ENCODE measurements at places on chromosomes 3 and 15.

DNA sequence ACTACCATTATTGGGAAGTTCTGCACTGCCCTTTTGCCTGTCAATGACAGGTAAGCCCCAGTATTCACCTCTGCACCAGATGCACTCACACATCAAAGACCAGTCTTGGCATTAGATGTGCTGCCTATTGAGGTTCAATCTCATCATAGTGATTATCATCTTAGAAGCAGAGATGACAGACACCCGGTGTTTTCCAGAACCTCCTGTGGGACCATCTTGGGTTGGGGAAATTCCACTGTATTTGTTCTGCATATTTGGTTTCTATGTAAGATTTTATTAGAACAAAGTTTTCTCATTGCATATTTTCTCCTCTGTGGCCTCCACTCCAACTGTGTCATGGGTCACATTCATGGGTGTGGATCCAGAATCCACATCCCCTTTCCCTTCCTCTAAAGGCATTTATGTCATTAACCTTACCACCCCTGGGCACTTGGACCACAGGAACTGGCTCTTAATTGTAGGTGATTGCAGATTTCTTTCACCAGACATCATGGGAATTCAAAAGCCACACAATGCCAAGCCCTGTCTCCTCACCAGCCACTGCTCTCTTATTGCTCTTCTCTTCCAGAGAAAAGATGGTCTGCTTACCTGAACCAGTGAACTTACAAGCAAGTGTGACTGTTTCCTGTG, 31.2 kb downstream of the PLA1A start:
- DNase-seq = no peak

DNA sequence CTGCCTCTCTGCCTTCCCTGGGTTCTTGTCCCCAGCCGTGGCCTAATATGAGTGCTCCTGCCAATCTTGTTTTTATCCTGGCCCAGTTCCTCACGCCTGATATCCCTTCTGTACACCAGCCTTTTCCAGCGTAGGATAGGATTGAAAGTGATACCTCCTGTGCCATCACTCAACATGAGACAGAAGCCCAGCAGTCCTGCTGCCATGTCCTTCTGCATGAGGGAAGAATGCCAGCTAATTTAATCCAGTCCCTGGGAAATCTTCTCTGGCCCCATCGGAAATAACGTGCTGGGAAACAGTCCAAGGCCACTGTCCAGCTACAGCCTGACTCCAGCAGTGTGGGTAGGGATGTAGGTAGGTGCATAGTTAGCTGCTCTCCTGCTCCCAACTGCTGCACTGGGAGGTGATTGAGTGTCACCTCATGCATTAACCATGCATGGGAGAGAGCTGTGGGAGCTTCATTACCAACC, 92.0 kb upstream of the TPM1 start:
- DNase-seq = no peak

GRCh38 chr3:117282566-117282965, 573.0 kb downstream of the TUSC7 start:
- no peak for DNase-seq

GRCh38 chr15:85004550-85004949, 22.9 kb downstream of the PDE8A start:
- DNase-seq = no peak

GRCh38 chr3:177473903-177474302, 276.6 kb upstream of the TBL1XR1 start:
- DNase-seq = no peak

GRCh38 chr3:133958071-133958805, 62.6 kb upstream of the RAB6B start:
- DNase-seq = no peak

GRCh38 chr15:86649277-86649676, 569.6 kb downstream of the AGBL1 start:
- DNase-seq = no peak

DNA sequence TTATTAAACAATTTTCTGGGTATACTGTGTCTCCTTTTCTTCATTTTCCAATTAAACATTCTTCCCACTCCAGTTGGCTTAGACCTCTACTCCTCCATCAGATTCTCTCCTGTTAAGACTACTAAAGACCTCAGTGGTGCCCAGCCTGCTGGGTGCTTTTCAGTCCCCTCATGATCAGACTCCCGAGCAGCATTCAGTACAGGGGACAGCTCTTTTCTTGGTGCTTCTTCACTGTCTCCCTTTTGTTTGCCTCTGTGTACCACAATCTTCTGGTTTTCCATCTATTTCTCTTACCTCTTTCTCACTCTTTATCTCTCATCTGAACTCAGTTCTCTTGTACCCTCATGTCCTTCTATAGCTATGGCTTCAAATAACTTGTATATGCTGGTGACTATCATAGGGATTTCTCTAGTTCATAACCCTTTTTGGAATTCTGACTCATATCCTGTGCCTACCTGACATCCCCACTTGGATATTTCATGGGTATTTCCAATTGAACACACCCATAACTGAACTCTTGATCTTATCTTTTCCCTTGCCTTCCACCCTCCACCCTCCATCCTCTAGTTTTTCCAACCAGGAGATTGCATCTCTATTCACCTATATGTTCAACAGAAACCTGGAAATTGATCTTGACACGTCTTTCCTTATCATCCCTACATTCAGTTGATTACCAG, 55.6 kb upstream of the ABHD10 start:
- no peak for DNase-seq

GRCh38 chr3:42014458-42014920, 52.6 kb upstream of the ULK4 start:
- DNase-seq = no peak

- DNase-seq = peak; percentile 11
These were observed 100.1 kb upstream of the PLSCR5 start for GRCh38 chr3:146705225-146705624.

DNA sequence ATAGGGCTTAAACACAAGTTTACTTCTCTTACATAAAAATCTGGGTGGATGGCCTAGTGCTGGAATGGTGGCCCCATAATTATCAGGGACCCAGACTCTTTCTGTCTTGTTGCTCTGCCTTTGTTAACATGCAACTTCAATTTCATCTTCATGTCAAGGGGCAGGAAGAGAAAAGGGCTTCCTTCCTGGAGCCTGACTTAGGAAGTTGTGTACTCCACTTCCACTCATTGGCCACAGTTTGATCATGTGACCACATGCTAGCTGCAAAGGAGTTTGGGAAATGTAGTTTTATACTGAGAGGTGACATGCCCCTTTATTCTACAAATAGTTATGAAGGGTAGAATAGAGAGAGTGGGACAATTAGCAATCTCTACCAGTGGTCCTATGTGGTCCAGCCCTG, 39.3 kb downstream of the RHCG start:
- DNase-seq = peak; percentile 45

DNA sequence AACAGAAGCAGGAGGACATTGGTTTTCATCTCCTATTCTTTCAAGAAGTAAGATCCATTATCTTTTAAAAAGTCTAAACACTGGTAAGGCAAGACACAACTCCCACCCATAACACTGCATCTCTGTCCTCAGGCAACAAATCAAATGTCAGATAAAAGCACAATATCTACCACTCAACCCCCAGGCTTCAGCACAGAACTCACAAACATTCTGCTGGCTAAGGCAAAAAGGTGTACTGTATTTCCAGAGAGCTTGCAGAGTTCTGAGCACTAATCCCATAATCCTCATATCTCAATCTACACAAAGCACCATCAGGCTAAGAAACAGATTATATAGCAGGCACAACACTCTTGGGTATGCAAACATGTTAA, 20.9 kb downstream of the RAF1 start:
- DNase-seq = no peak

GRCh38 chr3:150035910-150036612, 65.4 kb upstream of the PFN2 start:
- peak; percentile 39 for DNase-seq

DNA sequence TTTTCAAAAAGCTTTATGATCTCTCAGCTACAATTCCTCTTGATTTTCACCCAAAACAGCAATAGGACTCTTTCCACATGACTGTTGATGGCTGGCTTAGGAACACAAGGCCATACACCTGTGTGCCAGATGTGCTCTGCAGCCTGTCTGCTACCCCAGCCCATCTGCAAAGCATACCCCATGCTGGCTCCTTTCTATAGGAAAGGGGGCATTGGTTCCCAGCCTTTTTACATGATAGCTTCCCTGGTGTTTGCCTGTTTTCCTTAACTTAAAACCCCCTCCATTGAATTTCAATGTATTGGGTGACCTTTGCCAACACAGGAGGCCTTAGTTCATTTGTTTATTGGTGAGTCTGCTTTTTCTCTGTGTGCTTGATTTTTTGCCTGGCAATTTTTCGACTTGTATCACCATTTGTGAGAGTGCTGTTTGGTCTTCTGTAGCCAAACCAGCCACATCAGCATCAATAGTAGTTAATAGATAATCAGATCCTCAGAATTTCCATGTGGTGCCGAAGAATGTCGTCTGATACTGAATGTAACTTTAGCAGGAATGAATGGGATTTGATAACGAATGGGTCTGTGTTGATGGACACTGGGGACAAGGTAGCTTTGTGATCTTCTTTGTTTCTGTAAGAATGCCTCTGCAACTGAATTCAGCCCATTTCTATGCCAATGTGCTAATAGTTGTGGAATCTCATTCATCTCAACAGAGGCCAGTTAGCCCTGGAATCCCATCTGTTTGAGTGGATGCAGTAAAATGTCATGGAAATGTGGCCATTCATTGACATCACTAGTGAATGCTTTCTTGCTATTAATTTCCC, 272.2 kb upstream of the RARB start:
- peak; percentile 47 for DNase-seq

DNA sequence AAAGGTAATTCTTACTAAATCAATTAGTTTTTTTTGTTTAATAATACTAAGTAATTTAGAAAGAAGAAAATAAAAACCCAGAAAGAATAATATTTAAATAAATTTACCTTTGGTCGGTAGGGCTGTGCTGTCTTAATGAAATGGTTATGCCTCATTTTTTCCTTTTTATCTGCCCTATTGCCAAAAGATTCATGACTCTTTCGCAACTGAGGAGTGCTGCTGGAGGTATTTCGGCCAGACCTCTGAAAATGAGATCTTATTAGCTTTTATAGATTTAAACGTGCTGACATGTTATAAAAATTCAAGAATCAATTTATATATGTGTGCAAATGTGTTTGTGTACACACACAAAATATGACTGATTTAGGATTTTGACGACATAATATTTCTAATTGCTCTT, 67.1 kb upstream of the USP50 start:
- no peak for DNase-seq

DNA sequence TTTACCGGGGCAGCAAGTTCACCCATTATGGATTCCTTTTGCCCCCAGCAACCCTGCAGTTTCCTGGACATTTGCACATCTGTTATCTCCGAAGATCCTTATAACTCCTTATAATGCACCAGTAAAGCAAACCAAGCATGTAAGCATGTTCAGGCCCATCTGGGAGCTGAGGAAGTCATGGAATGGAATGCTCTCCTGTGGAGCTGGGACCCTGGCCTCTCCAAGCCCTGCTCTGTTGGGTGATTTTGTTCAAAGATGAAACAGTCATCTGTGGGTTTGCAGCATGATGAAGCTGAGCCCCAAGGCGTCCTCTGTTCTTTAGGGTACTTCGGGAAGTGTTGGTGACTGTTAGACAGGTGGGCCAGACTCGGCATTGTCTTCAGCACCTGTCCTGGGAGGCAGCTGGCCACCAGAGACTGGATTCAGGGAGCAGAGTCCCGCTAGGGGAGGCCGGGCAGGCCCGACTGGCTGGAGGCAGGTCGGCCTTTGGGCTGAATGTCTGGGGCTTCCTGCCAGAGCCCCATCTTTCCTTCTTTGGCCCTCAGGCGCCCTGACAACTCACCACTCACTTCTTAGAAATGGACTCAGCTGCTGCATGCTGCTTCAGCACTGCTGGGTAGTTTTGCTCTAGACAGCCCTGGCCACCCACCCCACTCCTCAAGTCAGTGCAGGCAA, 3.9 kb downstream of the DNAH1 start:
- no peak for DNase-seq

DNA sequence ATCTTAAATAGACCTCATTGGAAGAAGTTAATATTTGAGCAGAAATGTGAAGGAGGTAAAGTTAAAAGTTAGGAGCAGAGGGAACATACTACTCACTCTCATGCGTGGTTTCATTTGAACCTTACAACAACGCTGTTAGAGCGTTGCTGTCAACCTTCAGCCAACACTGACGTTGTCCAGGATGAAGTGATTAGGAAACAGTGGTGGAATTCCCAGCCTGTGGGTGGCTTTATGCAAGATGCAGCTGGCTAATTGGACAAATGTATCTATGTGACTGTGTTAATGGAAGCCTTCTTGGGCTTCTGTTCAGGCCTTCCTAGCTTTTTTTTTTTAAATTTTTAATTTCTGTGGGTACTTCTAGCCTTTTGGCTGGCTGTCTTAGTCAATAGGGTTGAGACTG, 40.5 kb downstream of the PTPRG start:
- DNase-seq = no peak

DNA sequence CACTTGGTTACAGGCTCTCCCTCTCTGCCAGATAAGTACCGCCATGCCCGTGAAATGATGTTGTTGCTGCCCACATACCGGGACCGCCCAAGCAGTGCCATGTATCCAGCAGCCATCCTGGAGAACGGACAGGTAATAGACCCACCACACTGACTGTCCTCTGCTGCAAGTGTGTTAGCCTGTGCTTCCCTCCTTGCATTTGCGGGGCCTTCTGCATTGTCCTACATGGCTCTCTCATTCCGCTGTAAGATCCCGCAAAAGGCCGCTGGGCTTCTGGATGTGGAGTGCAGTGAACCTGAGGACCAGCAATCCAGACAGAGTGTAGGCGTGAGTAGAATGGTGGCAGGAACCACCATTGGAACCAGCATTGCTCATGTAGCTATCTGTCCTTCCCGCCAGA, 10.6 kb upstream of the MANF start:
- no peak for DNase-seq

DNA sequence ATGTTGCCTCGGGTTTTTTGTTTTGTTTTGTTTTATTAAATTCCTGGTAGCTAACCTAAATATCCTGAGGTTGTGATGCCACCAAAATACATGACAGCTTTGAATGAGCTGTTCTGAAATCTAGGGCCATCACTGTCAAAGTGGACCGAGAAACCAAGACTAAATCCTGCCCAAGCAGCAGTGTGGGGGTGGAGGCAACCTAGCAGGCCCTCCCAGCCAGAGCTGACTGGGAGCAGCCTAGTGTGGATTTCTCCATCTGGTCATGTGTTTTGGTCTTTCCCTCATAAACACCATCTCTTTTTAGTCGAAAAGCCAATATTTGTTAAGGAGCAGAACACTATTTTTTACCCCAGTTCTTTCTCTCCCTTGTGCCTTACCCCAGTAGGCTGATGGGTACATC, 52.2 kb downstream of the LARS2 start:
- DNase-seq = no peak

- peak; percentile 67 for DNase-seq
These were observed 6.3 kb downstream of the THOC7 start for GRCh38 chr3:63857311-63857710.

GRCh38 chr15:74373056-74373650, 5.7 kb upstream of the CYP11A1 start:
- no peak for DNase-seq

- no peak for DNase-seq
These were observed 10.9 kb downstream of the ARIH2 start for GRCh38 chr3:48929358-48930035.

GRCh38 chr3:156581954-156582353, 27.0 kb upstream of the SSR3 start:
- DNase-seq = no peak

Data from iris pigment epithelial cell (primary cell).